ENCODE measurements at places on chromosomes 5 and 9.

DNA sequence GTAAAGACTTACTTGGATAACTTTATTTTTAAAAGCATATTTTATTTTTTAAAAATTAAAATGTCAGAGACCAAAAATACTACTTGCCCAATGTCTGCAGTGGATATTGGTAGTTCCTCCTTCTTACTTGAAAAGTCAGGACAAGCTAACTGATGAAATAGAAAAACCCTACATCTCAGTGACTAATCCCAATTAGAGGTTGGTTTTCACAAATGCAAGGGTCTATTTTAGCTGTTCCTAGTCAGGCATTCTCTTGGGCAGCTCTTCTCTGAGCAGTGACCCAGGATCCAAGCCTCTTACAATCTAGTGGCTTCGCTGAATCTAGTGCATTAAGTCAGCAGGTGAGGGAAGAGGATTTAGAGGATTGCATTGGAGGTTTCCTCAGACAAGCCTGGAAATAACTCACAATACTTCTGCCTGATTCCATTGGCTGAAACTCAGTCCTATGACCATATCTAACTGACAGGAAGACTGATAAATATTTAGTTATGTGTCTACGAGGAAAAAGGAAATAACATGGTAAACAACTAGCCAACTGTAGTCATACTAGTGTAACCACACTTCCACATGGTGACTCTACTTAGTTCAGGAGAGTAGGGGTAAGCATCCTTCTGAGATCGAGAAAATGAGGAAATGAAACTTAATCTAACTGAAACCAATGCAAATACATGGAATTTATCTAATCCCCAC is 34.2 kb upstream of the MIER3 start:
- no peak for DNase-seq

DNA sequence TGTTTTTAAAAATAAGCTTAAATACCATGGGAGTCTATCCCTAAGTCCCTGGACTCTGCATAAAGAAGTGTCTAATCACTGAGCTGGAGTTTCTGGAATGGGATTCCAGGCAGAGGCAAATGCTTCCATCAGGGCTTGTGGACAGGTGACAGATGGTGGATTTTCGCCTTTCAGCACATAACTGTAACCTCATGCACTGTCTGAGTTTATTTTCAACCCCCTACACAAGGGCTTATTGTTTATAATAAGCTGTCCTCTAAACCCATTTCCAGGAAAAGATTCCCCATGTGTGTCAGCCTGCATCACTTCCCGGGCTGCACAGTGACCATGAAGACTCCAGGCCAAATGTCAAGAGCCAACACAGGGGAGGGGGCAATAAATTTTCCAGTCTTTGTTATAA is 264.0 kb downstream of the PIK3R1 start:
- no peak for DNase-seq

GRCh38 chr5:133514456-133514855 is 97.9 kb downstream of the FSTL4 start:
- no peak for DNase-seq

DNA sequence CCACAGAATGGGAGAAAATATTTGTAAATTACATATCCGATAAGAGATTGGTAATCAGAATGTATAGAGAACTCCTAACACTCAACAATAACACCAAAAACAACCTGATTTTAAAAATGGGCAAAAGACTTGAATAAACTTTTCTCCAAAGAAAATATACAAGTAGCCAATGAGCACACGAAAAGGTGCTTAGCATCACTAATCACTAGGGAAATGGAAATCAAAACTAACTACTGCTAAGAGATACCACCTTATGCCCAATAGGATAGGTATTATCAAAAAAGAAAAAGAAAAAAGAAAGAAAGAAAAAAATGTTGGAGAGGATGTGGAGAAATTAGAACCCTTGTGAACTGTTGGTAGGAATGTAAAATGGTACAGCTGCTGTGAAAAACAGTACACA is 212.1 kb downstream of the TLR4 start:
- DNase-seq: no peak

DNA sequence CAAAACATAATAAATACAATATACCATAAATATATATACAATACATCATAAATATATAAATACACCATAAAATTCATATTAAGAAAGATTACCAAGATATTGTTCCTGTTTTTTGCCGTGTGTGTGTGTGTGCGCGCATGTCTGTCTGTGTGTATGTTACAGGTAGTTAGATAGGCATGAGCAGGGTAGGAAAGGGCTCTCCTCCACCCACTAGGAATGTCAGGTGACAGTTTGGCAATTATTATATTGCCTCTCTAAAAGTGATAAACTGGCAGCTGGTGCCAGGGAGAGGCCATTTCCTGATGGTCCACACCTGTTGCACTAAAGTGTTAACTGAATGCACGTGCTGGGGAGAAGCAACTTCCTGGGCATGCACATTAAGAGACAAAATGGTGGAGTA is 232.8 kb downstream of the ADAMTS6 start:
- DNase-seq: no peak

DNA sequence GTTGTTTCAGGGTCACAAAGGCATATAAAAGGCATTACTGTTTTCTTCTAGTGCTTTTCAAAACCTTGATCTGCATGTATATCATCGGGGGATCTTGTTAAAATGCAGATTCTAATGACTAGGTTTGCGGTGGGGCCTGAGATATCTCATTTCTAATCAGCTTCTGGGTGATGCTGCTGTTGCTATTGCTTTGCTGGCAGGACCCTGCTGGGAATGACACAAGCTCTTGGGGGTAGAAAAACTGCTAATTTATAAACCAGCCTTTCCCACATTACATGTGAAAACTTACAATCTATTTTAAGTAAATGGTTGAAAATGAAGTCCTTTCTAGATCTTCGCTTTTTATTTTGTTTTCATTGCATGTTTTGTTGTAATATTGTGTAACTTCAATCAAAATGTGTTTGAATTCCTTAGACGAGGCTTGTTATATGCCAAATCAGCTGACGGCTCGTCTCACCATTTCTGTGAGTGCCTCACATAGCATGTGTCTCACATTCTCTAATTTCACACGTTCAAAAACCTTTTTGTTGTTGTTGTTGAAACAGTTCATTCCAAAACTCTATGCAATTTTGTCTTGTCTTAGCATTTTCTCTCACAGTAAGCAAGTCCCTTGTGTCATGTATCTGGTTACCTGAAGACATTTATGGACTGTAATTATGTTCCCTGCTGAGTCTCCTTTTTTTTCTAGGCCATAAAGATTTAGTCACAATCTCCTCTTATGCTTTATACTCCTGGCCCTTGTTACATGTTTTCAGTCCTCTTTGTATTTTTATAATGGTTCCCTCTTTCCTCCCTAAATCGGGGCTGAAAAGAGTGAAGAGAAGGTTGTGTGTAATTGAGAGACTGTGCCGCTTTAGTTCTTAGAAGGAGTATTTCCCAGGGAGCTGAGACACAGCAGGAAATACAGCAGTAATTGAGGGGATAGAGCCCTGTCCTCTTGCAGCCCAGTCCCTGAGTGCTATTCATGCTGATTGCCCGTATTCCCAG is 521.0 kb upstream of the SEMA6A start:
- DNase-seq: no peak

GRCh38 chr5:20572614-20573013 is 584.6 kb upstream of the CDH18 start:
- no peak for DNase-seq

DNA sequence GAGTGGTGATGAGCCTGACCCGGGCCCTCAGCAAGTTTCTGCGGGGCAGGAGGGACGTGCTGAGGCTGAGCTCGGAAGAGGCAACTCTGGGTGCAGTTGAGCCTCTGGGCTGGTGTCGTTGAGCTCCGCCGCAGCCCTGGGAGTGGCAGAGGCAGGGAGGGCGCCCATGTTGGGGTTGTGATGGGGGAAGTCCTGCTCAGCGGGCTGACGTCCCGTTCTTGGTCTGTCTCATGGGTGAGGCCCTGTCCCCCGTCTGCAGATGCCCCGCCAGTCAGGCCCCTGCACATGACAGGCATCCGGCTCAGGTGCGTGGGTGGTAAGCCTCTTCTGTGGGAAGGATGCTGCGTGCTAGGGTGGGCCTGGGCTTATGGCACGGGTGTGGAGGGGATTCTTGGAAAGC is 64.3 kb downstream of the RXRA start:
- no peak for DNase-seq

GRCh38 chr5:140340605-140341121 is 5.7 kb downstream of the HBEGF start:
- DNase-seq: no peak

- DNase-seq: no peak
These were observed 21.6 kb downstream of the CDC37L1 start for GRCh38 chr9:4700932-4701331.

DNA sequence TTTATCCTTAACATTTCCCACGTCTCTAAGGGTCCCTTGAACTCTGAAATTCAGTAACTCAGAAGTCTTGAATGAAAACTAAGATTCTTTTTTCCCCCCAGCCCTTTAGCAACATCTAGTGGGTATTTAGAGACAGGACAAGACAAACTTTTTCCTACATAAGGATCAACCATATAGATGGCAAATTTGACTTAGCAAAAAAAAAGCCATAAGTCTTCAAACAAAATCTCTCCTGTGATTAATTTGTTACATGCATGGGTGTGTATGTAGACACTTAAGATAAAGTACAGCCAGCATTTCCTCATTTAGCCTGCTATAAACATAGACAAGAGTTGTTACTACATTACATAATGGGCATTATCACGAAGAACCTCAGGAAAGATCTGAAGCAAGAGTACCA is 29.1 kb upstream of the ANKRD31 start:
- DNase-seq: no peak

- DNase-seq: no peak
These were observed 272.6 kb downstream of the FANCC start for GRCh38 chr9:95044731-95045508.

DNA sequence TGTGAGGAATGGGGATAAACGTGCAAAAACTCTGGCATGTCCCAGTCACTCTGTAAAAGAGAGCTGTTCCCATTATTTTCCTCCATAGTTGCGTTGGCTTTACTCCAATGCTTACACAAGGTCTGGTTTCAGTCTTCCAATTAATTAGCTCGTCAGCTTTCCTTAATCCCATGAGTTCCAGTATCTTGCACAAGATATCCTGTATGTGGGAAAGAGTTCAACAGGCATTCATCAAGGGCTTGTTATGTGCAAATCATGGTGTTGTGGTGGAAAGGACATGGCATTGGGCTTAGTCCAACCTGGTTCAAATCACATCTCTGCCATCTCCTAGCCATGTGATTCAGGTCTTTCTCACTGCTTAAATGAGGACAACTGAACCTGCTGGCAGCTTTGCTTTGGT is 77.5 kb upstream of the PANK3 start:
- DNase-seq: no peak

- no peak for DNase-seq
These were observed 114.5 kb downstream of the SLC25A46 start for GRCh38 chr5:110853267-110853666.

DNA sequence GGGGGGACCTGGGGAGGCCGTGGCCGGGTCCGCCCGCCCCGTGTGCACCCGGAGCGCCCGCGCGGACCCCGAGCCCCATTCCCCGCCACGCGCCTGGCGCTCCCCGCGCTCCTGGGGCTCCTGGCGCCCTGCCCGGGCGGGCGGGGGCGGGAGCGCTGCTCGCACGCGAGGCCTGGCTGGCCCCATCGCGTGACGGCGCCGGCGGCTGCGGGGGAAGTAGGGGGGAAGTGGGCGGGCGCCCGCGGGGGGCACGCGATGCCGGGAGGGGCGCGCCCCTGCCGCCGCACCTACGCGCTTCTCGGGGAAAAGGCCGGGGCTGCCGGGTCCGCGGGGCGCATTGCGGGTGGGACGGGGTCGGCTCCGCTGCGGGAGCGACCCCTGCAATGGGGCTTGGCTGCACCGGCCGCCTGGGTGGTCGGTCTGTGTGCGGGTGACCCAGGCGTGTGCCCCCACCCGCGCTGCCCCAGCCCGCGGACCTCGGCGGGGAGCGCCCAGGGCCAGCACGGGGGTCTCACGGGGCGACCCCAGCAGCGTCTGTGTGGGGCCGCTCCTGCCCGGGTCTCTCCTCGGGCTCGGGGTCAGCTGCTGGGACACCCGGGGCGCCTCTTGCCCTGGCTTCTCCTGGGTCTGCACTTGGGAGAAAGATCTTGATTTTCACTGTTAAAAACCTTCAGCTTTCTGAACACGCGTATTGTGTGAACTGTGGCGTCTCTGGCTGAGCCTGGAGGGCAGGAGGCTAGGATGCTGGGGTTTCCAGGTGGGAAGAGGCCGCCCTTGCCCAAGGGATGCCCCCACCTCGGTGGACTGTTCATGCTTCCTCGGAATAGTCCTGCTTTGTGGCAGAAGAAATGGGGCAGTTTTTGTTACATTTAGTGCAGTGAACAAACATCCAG is 52.4 kb downstream of the AHRR start:
- DNase-seq: peak; percentile 18

DNA sequence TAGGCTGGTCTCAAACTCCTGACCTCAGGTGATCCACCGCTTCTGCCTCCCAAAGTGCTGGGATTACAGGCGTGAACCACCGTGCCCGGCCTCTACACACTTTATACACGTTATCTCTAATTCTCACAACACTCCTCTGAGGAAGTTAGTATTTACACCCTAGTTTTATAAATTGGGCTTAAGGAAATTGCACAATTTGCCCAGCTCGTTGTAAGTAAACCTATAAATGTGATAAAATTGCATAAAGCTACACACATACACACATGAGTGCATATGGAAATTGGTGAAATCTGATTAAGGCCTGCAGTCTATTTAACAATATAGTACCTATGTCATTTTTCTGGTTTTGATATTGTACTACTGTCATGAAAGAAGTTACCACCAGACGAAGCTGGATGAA is 4.4 kb upstream of the SLC4A9 start:
- no peak for DNase-seq

- DNase-seq: no peak
These were observed 25.0 kb upstream of the SEMA4D start for GRCh38 chr9:89522959-89523285.

DNA sequence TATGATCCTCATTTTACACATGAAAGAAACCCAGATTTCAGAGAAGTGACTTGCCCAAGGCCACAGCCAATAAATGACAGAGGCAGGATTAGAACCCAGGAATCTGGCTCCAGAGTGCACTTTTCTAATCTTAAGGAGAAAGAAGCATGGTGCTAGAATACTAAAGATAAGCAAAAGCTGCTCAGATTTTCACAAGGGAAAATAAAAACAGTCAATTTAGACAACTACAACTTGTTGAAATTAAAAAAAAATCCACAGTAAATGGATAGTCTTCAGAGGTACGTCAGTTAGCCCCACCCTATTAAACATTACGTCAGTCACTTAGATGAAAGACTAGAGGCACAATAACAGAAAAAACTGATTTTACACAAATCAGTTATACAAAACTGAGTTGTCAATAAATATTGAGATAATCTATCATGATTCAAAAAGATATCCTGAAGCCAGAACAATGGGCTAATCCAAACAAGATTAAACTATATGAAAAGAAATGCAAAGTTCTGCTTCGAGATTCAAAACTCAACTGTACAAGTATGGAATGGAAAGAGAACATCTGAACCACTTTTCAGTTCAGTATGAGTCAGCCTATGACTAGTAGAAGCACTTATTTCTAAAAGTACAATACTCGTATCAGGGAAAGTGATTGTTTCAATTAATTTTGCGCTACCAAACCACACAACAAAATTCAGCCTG is 9.3 kb downstream of the TMEM245 start:
- DNase-seq: no peak
